HS-27A (cell line): ENCODE measurements at places on chromosomes 3 and 15.

DNA sequence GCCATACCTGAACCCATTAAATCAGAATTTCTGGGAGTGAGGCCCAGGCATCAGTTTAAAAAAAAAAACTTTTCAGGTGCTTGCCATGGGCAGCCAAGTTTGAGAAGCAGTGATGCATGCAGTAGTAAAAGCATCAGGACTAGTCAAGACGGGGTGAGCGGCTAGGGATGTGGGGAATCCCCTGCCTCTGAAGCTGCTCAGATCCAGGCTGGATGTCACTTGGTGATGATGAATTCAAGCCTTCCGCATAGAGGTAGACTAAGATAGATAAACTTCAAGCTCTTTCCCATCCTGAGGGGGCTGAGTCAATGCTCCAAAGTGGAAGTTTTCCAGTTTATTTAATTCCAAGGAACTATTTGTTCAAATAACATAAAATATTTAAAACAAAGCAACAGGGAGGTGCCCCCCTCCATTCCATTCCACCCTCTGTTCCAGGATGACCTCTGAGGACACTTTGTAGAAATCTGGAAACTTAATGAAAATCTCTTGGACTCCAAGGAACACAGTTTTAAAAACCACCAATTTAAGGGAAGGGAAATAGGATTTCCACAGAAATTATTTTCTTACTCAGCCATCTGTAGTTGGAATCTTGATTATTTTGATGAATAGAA, 100.4 kb upstream of the NR2E3 start:
- no peak for DNase-seq

DNA sequence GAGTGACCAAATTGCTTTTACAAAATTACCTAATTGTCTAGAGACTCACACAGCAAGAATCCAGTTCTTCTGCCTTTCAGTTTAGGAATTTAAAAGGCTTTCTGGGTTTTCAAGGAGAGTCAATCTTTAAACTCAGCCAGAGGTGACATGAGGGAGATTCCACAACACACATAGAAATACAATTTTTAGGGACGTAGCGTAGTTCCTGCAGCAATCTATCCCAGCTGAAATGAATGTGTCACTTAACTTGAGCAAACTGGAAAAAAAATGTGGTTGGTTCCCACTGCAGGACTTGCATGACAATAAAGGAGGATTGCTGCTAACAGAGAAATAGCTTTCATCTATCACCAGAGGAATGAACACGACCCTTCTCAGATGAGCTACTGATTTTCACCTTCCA, 269.7 kb downstream of the OTOL1 start:
- DNase-seq, result no peak

DNA sequence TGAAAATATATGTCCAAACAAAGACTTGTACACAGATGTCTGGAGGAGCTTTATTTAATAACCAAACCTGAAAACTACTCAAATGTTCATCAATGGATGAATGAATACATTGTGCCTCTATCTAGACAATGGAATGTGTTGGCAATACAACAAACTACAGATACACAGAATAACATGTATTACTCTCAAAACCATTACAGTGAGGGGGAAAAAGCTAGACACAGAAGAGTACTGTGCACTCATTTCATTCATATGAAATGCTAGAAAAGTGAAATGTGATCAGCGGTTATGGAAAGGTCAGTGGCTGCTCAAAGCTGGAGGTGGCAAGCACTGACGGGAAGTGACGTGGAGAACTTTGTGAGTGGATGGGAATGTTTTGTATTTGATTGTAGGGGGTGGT, 13.2 kb downstream of the STOML1 start:
- no peak for DNase-seq

DNA sequence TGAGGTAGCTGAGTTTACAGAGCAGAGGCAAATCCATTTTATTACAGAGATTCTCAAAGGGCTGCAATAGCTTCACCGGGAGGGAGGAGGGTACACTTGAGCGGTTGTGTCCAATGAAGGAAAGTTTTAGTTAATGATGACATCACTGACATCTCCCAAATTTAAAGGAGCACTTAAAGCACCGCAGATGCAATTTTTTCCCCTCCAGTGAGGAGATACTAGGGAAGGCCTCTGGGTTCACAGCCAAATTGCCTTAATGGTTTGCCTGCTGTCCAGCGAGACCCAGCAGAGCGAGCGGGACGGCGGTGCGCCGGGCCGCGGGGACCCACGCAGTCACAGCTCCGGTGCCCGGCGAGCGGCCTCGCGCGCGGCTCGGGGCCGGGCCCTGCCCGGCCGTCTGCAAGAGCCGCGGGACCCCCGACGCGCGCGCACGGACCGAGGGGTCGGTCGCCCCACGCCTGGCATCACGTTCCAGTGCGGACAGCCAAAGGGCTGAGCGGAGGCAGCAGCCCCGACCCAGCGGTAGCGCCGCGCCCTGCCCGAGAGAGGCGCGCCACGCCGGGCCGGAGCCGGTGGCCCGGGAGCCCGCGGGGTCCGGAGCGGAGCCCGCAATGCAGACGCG, 160.5 kb upstream of the CHRNA7 start:
- DNase-seq, result no peak

GRCh38 chr3:31533169-31534064, 692 bp downstream of the STT3B start:
- DNase-seq, result no peak

DNA sequence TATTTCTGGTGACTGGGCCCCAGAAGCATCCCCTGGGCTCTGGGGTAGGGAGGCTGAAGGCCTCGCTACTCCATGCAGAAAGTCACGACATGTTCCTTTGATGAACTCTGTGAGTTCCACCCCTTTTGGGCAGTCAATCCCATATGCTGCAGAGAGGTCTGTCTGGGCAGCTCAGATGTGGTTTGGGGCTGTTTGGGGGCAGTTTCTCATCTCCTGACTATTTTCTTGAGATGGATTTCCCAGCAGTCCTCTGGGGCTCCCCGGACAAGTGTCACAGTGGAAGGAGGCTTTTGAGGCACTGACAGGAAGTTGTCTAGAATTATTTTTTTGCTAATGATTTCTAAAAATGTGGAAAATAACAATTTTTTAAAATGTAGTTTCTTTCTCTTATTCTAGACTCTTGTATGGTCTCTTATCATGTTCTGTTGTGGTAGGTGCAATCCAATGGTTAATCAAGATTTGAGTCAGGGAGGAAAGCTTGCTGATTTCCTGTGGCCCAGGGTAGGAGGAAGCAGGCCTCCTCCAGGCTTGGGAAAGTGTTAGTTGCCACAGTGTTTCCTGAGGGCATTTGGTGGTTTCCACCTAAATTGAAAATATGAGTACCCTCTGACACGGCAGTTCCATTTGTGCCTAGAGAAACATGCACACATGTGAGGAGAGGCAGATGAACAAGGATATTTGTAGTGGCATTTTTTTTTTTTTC, 19.9 kb upstream of the TATDN2 start:
- DNase-seq, result no peak
